ENCODE measurements at places on chromosomes 12 and 14.

- DNase-seq, result no peak
Measured at GRCh38 chr12:128025589-128026245, 241.3 kb upstream of the TMEM132C start.

DNA sequence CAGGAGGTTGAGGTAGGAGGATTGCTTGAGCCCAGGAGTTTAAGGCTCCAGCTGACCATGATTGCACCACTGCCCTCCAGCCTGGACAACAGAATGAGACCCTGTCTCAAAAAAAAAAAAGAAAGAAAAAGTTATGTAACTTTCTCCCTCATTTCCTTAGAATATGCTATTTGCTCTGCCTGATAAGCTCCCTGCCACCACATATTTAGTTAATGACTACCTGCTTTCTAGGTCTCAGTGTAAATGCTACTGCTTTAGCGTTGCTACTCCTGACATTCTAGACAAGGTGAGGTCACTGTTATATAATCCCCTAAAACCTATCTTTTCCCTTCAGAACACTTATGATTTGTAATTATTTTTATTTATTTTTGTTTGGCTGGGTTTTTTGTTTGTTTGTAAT, 86.3 kb upstream of the AMN1 start:
- DNase-seq, result no peak

- peak; percentile 64 for DNase-seq
Measured at GRCh38 chr14:62796431-62796830, 248.8 kb downstream of the KCNH5 start.

DNA sequence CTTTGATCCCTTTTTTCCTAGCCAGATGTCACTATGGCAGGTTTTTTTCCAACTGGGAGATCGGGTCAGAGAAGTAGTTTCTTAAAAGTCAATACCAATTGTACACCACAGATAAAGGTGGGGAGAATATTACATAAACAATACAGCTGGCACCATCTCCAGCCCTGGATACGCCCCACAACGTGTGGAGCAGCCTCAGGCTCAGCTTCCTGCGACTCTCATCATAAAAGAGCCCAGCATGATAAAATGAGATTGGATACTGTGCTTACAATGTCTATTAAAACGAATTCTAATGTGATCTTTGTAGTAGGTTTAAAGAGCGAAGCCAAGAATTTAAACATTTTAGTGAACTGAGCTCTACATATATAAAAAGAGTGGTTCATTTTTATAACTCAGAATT, 21.5 kb downstream of the EFCAB11 start:
- DNase-seq, result no peak

Data from PC-3 (cell line).